Activated CD4-positive, alpha-beta T cell treated with anti-CD3 and anti-CD28 coated beads, Interleukin-2, amount 50 U/mL, for 1 hour (primary cell): ENCODE measurements at places on chromosomes 13 and 19.

GRCh38 chr19:10820173-10820572 is 15.8 kb downstream of the TMED1 start:
- DNase-seq, result no peak

DNA sequence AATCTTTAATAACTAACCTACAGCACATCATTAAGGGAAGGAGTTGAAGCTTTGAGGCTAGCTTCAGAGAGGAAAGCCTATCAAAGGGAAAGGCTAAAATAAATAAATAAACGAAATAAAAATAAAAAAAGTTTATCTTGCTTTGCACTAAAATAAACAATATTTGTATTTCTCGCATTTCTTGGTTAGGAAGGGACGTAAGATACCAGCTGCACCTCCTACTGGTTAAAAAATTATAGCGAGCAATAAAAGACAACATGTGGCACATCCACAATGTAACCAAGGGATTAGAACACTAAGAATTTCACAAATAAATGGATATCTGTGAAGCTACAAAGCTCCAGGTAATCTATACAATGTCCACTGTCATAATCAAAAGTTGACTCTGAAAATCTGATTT is 194.5 kb downstream of the DACH1 start:
- DNase-seq, result no peak

GRCh38 chr13:26983543-26984320 is 187.9 kb downstream of the USP12 start:
- DNase-seq, result no peak

- no peak for DNase-seq
Measured at GRCh38 chr13:101916108-101916774, 463.8 kb downstream of the ITGBL1 start.

DNA sequence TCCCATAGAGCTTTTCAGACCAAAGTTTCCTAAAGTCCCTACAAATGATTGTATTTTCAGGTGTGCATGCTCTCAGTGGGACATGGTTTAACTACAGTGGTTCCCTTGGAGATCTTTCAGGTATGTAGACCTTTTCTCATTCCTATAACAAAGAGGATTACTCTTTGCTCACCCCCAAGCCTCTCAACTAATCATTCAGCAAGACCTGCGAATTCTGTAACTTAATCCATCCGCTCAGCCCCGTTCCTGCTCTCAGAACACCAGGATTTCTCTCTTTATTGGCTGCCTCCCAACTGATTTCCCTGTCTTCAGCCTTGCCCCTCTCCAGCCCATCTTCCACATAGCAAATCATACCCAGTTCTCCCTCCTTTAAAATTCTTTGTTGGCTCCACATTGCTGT is 253.6 kb downstream of the MTUS2 start:
- no peak for DNase-seq

DNA sequence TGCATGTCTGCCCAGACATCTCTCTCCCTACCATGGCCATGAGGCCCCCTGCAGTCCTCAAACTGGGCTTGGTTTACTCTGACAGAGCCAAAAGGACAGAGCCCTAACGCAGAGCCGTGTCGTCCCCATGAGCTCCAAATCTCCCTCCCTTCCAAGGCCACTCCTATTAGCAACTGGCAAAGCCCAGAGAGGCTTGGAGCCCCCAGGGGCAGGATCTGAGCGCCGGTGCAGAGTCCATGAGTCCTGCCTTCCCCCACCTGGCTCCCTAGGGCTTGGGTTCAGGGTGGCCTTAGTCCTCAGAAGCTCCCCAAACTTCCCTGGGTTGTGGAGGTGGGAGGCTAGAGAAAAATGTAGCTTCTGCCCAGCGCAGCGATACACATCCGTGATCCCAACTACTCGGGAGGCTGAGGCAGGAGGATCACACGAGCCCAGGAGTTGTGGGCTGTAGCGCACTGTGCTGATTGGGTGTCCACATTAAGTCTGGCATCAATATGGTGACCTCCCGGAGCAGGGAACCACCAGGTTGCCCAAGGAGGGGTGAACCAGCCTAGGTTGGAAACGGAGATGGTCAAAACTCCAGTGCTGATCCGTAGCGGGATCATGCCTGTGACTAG is 7.4 kb upstream of the PGPEP1 start:
- no peak for DNase-seq

DNA sequence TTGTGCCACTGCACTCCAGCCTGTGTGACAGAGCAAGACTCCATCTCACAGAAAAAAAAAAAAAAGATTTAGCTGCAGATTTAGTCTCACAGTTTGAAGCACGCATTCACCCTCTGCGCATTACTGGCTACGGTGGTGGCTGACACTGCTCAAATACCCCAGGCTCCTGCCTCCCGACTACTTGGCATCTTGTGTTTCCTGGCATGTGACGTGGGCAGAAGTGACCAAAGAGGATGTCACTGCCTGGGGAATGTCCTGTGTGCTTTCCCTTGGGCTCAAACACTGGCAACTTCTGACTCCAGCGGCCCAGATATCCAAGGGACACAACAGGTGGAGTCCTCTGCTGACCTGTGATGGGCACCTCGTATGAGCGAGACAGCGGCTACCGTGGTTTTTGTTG is 24.7 kb upstream of the EIF3G start:
- DNase-seq, result no peak

DNA sequence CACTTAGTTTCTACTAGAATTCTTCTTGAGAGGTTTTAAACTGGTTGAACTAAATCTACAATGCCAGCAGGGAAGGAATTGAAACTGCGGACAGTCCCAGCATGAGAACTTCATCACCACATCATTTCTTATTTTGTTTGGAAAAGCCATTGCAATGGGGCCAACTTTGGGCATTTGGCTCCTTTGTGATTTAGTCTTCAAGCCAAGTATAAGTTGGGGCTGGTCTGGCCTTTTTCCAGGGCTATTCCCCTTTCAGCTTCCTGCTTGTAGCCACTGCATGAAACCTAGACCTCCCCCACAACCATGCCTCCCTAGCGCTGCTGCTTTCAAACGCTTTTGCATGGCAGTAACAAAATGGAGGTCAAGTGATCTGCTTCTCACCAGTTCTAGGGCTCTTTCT is 142.3 kb downstream of the RGCC start:
- no peak for DNase-seq

- no peak for DNase-seq
Measured at GRCh38 chr19:42069619-42070351, at the start of gene GRIK5. Gene GRIK5 (minus strand): TSS chr19:42070206. CDS start chr19:42065770, 4,436 bp downstream.

DNA sequence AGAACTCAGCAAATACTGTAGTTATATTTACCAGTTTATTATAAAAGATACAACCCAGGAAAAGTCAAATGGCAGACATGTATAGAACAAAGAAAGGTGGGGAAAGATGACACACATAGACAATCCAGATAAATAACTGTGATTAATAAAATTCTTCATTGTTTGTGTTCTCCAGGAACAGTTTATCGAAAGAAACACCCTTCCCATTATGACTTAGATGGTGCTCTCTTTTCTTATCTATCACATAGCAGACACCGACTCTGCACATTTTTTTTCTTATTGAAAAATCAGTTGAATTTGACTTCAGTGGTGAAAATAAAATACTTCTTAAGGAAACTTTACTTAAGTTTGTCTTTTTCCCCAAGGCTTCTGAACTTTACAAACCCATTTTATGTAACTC is 6.2 kb downstream of the ZNF708 start:
- DNase-seq, result no peak

- no peak for DNase-seq
Measured at GRCh38 chr13:72657379-72657778, 70.0 kb downstream of the MZT1 start.

- no peak for DNase-seq
Measured at GRCh38 chr13:44617648-44618047, 41.5 kb upstream of the TSC22D1 start.

DNA sequence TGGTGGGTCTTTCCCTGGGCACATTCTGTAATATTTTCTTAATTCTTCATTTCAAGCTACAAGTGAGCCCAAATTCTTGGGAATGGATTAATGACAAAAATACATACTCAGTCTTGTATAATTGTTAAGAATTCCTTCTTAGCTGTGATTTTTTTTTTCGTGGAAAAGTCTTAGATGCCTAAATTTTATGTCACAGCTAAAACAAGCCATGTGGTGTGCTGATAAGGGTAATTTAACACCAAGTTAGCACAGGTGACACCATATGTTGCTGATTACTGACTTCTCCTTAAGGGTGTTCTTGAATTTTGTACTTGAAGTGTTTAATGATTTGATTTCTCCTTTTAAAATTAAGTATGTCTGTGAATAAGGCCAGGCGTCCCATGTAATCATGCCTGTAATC is 29.3 kb downstream of the WDFY2 start:
- DNase-seq, result no peak

- no peak for DNase-seq
Measured at GRCh38 chr19:19662871-19663255, 613 bp downstream of the ATP13A1 start.
